ENCODE measurements at places on chromosomes 3 and 15.

GRCh38 chr3:38454178-38454883, 641 bp downstream of the ACVR2B start:
- DNase-seq: no peak

GRCh38 chr3:184746131-184747120, 34.6 kb upstream of the MAGEF1 start:
- DNase-seq: no peak

- DNase-seq: no peak
Measured at GRCh38 chr3:181735911-181736310, 24.2 kb downstream of the SOX2 start.

- no peak for DNase-seq
Measured at GRCh38 chr3:61222467-61222866, 28.8 kb downstream of the FHIT start.

DNA sequence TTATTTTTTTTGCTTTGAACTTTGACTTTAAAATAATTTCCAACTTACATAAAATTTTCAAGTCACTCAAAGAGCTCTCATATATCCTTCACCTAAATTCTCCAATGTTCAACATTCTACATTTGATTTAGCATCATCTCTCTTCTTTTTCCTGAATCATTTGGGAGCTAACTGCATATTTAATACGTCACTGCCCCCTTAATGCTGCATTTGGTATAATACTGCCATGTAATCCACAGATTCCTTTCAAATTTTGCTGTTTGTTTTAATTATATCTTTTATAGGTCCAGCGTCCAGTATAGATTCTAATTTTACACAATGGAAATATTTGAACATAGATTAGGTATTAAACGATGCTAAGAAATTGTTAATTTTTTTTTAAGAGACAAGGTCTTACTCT, 2.3 kb upstream of the EIF2AK4 start:
- no peak for DNase-seq

DNA sequence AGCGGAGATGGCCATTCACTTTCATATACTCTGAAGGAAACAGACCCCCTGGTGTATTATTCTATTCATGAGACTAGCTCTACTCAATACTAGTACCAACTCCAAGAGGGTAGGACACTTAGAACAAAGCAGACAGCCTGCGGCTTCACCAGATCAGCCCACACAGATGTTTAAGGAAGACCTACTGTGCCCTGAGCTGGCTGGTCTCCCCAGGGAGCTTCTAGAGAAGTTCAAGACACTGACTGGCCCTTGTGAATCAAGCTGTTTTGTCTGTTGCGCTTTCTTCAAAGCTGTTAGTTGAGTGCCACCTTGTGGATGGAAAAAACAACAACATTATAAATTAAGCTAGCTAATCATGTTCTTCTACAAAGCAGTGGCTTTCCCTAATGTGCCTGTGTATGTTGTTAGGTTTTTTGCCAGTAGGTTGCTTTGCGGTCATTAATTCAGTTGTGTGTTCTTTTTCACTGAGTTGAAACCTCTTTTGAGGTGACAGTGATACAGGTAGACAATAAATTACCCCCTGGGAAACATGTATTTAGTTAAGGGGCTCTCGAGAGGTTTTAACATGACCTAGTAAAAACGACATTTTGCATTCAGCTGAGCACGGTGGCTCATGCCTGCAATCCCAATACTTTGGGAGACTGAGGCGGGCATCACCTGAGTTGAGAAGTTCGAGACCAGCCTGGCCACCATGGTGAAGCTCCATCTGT, 64.2 kb upstream of the MYZAP start:
- no peak for DNase-seq

DNA sequence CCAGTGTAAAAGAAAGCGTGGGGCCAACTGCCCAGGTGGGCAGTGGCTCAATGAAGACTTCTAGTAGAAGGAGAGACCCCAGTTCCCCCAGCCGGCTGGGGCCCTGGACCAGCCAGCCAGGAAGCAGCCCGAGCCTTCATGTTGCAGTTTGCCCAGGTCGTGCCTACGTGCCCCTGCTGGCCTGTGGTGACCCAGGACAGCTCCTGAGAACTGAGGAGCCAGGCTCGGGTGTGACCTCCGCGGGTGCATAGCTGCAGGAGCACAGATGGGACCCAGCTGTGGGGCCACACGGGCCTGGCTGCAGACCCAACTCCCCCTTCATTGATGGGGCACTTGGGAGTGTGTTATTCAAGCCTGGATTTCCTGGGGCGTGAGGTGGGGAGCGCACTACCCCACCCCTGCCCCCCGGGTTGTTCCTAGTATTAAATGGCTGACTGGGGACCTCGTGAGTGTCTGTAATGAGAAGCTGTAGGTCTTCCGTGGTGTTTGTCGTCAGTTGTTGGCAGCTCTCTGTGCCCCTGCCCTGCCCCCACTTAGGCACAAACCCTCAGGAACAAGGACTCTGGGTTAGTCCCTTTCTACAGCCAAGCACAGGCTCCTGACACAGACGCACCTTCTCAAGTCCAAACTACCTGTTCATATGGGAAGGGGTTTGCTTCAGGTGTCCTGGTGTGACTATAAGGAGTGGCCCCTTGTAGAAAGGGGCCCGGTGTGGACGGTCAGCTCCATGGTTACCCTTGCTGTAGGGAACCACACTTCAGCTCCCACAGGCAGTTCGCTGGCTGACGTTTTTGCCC, 39.1 kb downstream of the IDH2 start:
- DNase-seq: no peak

DNA sequence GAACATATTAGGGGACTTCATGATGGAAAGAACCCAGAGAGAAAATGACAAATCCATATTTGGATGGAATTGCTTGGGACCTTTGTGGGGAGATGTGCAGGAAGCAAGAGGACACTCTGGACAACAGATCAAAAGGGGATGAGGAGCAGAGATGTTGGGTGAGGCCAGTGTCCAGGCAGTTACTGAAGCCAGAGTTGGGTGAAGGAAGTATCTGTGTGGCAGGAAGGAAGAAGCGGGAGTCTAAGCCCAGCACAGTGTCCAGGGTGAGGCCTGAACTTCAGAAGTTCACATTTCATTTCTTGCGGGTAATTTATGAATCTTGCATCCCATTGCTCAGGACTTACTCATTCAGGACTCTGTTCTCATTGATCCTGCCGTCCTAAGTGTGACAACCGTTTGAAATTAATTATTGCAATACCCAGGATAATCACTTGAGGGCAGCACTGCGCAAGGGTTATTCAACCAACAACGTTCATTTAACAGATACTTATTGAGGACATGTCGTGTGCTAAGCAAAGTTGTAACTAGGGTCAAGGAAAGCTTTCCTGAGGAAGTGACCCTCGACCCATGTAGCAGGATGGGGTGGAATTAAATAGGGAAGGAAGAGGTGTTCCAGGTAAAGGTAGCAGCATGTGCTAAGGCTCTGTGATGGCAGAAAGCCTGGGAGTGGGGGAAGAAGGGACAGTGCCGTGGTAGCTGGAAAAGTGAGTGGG, 61.3 kb upstream of the CMTM8 start:
- DNase-seq: peak; percentile 45

GRCh38 chr3:188169830-188170455, 16.0 kb downstream of the LPP start:
- no peak for DNase-seq

- DNase-seq: no peak
Measured at GRCh38 chr3:58565621-58566397, 11.4 kb downstream of the FAM107A start.

DNA sequence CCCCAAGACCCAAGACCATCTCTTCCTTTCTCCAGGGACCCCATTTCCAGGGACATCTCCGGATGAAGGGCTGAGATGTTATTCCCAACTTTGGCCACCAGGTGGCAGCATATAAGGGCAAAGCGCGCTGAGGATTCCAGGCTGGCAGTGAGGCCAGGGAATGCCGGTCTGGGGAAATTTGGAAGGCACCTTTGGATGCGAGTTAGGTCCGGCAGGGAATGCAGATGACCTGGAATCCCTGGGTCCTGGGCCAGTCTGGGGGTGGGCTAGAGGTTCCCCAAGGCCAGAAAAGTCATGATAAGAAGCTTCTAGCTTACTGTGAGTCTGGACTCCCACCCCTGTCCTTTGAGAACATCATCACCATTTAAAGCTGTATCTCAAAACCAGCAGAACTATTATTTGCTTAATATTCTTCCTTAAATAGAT, 1.6 kb upstream of the CHST13 start:
- DNase-seq: peak; percentile 12

- no peak for DNase-seq
Measured at GRCh38 chr3:179898024-179898423, 138.7 kb downstream of the PEX5L start.

DNA sequence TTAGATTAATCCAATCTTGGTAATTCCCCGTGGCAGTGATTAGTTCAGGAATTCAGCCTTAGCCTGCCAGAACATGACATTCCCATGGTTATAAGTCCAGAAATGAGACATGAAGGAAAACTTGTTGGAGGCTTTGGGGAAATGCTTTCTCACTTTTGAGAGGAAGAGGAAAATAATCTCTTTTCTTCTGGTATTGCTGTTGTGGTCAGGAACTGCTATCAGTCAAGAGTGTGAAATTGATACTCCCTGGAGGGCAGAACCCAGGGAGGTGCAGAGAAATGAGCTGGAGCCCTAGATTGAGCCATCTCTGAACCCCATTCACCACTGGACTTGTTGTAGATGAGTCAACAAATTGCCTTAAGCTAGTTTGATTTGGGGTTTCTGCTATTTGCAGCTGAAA, 38.6 kb upstream of the APH1B start:
- DNase-seq: no peak

DNA sequence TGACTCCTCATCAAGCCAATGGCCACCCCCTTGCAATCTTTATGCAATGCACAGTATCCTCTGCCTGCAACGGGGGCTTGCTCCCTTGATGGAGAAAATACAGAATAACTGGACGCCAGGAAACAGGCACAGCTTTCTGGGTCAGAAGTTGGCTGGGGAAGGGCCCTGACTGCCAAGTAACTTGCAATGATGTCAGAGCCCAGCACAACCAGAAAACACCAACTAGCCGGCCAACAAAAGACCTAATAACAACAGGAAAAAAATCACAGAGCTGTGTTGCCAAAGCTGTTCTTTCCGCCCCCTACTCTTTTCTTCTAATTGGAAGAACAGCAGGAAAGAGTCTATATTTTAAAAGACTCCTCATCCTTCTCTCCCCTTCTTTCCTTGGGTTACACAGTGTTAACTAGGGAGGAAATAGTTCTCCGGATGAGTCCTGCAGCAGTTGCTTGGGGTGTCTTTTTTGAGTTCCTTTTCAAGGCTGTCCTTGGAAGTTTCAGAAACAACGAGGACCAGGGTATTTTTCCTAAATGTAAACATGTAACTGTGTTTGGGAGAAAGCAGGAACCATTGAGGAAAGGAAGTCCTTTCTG, 1.4 kb upstream of the SEMA6D start:
- no peak for DNase-seq

DNA sequence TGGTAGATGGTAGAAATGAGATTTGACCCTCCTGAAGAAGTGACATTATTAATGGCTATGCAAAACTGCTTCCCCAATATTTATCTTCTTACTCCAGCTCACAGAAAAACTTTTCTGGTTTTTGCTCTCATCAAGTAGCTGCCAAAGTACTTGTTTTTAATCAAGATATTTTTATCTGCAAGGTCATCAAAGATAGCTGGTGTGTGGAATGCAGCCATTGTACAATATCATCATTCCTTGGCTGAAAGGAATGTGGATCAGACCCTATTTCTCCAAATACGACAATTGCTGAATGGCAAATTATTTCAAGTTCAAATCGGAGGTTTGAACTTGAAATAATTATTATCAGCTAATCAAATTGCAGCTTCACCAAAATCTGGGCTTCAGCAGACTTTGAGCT, 126.9 kb upstream of the SLC7A14 start:
- no peak for DNase-seq

DNA sequence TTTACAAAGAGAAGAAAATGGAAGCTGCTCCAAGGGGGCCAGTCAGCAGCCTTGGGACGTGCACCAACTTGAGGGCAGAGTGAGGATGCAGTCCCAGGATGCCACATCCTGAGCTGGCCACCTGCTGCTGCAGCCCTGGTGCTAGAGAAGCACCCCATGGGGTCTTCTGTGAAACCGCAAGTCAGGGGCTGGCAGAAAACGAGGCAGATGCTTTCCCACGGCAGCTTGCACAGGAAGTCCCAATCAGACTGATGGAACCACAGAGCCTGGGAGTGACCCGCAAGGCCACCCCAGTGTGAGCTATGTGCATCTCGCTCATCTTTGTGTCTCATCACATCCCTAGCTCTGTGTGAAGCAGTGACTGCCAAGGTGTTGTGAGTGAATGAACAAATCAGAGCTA, 76.5 kb downstream of the NUP210 start:
- DNase-seq: no peak

GRCh38 chr15:31511707-31512310, 185.2 kb downstream of the KLF13 start:
- no peak for DNase-seq

DNA sequence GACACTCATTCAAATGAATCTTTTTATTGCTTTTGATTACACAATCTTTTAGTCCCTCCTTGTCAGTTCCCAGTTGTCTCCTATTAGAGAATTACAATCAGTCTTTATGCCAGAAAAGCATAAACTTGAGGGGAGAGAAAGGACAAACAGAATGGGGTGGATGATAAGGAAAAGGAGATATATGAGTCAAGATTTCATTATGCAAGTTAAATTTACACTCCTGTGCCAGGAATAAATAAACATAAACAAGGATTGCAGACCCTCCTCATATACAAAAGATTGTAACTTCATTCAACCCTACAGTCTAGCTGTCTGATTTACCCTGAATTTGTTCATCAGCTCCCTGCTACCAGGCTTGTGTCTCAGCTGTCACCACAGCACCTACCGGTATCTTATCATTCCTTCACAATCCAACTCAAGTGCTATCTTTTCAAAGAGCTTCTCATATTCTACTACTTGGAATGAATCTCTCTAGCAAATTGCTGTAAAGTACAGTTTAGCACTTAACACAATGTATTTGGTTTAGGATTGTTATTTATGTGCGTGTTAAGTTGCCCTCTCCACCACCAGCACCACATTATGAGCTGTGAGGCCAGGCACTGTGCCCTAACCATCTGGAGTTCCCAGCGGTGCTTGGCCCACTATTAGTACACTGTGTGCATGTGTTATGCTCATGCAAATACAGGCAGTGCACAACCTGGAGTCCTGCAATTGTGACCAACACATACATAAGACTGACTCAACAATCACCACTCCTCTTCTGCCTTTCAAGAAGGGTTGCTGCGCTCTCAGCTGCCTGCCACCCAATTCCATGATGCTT, 504.1 kb downstream of the TBL1XR1 start:
- no peak for DNase-seq

GRCh38 chr3:27483117-27484014, 818 bp downstream of the SLC4A7 start:
- no peak for DNase-seq

DNA sequence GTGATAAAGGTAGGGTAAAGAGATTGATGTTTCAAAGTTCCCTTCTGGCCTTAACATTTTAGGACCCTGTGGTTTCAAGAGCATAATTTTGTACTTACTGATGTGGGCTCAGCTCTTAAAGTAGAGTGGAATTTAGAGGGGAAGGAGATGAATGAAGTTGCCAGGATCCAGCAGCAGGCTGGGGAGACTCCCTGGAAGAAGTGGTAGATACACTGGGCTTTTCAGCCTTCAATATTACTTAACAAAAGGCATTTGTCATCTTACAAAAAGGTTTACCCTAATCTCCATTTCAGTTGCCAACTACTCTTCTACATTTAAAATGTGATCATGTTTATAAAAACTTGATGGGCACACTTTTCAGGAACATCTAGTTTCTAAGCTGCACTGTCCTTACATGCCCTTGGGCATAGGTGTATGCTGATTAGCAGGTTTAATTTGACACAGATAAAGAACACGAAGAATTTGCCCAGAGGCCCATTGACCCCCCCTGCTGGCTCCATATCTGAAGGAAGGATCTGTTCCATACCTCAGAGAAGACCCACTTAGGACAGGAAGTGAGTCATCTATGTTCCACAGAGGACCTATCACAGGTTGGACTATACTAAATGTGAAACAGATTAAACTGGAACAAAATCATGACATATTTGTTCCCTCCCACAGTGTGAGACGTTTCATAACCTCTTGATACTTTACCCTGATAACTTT, 93.0 kb upstream of the LPP start:
- peak; percentile 10 for DNase-seq

Data from activated CD4-positive, CD25-positive, alpha-beta regulatory T cell treated with anti-CD3 and anti-CD28 coated beads, Interleukin-2, amount 50 U/mL, for 16 hours (primary cell).